ENCODE measurements at places on chromosomes 7 and 10.

- no peaks in the 10 kb centered on the region for H3K27me3 ChIP-seq
- no peak for DNase-seq
- H3K4me3 ChIP-seq, result no peak overlapping the region
- peaks cover 27% of the 10 kb centered on the region for H3K4me1 ChIP-seq
- no peak overlapping the region for H3K27ac ChIP-seq
These were observed 18.2 kb downstream of the CYP17A1 start for GRCh38 chr10:102819054-102819453.

DNA sequence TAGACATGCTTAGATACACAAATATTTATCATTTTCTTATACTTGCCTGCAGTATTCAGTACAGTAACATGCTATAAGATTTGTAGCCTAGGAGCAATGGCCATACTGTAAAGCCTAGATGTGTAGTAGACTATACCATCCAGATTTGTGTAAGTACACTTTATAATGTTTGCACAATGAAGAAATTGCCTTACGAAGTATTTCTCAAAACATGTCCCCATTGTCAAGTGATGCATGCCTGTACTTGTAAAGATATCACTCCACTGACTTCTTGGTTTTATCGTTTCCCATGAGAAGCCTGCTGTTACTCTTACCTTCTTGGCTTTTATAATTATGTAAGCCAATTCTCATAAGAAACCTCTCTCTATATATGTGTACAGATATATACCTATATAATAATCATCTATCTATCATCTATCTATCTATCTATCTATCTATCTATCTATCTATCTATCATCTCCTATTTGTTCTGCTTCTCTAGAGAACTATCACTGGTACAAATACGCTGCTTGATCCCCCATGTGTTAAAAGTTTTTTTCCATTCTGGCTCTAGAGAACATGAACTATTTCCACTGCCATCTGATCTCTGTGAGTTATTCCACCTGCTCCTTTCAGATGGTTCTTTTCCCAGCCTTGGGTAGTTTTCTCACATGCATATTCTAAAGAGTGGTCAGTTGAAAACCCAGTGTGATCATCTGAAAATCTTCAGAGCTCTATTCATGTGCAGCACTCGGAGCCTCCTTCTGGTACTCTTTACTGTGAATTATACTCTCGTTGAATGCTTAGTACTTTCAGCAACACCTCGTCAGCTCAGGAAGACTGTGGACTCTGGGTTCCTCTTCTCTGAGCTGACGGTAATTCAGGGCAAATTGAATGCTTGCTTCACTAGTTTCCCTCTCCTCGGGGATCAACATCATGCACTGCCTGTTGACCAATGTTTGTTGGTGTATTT, 14.5 kb upstream of the VCL start:
- no peaks in the 10 kb centered on the region for H3K27me3 ChIP-seq
- no peak overlapping the region for H3K4me3 ChIP-seq
- H3K36me3 ChIP-seq, result no peaks in the 10 kb centered on the region
- no peak overlapping the region for H3K27ac ChIP-seq

DNA sequence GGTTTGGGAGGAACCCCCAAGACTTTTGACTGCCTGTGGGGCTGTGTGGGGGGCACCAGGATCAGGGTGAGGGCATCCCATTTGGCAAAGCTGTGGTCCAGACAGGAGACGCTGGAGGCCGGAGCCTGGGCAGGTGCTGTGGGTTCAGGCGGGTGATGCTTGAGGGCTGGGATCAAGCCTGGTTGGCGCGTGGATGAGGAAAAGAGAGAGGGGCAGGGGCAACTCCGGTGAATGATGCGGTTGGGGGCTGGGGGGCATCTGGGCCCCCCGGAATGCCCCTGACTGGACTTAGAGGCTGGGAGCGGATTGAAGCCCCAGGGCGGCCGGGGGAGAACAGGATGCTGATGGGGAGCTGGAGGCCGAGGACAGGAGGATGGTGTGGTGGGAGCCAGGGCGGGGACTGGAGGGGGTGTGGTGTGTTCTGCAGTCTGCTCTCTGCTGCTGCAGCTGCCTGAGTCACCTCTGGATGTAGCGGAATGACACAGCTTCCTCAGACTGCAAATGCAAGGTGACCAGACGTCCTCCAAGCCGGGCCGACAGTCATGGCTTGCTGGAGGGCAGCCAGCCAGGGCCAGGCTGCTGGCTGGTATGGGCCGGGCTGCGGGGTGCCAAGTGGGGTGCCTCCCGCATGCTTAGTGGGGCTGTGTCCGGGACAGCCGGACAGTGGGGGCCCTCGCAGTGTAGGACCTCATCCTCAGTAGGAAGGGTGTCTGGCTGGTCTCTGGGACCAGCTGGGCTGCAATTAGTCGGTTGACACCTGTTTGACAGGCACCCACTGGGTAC, 3.2 kb downstream of the MAFK start:
- peak; percentile 33 for DNase-seq
- no peaks in the 10 kb centered on the region for H3K36me3 ChIP-seq
- H3K4me3 ChIP-seq, result peak overlapping the region; percentile 93
- H3K27me3 ChIP-seq, result no peaks in the 10 kb centered on the region
- peak overlapping the region; percentile 98 for H3K27ac ChIP-seq

- H3K4me1 ChIP-seq, result no peaks in the 10 kb centered on the region
- no peaks in the 10 kb centered on the region for H3K27me3 ChIP-seq
- no peak overlapping the region for H3K27ac ChIP-seq
- H3K4me3 ChIP-seq, result no peak overlapping the region
These were observed 13.9 kb downstream of the BUD31 start for GRCh38 chr7:99422625-99423024.

DNA sequence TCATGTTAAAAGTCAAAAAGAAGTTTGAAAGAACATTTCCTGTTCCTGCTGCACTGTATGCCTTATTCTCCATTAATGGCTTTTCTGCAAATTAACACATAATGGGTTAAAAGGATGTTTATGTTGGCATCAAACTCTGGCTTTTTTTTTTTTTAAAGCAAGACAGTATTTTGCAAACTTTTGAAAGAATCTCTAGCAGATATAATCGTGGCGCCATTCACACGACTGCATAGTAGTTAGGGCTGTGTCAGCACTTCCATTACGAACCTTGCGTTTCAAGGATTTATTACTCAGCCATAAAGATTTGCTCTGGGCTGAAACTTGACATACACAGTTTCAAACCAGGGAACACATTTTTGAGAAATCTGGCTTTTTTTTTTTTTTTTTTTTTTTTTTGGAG, 207.8 kb downstream of the DYNC1I1 start:
- DNase-seq, result no peak
- H3K27me3 ChIP-seq, result no peaks in the 10 kb centered on the region
- no peaks in the 10 kb centered on the region for H3K4me1 ChIP-seq
- no peak overlapping the region for H3K4me3 ChIP-seq

DNA sequence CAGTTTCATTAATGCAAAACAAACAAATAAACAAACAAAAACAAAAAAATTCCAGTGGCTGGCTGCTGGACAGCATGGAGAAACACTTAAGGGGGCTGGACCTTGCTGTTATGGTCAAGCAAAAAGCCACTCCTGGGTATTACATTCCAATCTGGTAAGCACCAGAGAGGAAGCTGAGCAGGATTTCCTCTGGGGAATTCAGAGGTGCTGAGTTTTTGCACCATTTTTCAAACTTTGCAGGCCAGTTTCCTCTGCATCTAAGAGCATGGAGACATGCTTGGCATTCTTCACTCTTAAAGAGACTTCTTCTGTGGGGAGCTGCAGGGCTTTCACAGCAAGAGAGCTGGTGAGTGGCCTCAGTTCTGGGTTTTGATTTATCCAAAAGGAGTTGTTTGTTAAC, 84.5 kb downstream of the FZD1 start:
- H3K27me3 ChIP-seq, result no peaks in the 10 kb centered on the region
- H3K36me3 ChIP-seq, result no peaks in the 10 kb centered on the region
- H3K27ac ChIP-seq, result no peak overlapping the region
- no peaks in the 10 kb centered on the region for H3K4me1 ChIP-seq

- no peak overlapping the region for H3K4me3 ChIP-seq
- no peak for DNase-seq
- H3K27ac ChIP-seq, result no peak overlapping the region
- H3K27me3 ChIP-seq, result no peaks in the 10 kb centered on the region
- H3K36me3 ChIP-seq, result no peaks in the 10 kb centered on the region
These were observed 32.0 kb downstream of the EXOC6 start for GRCh38 chr10:92880233-92880861.

GRCh38 chr7:129896568-129897382, 56.0 kb downstream of the UBE2H start:
- H3K27ac ChIP-seq, result no peak overlapping the region
- H3K4me3 ChIP-seq, result no peak overlapping the region
- H3K27me3 ChIP-seq, result no peaks in the 10 kb centered on the region
- no peaks in the 10 kb centered on the region for H3K36me3 ChIP-seq

DNA sequence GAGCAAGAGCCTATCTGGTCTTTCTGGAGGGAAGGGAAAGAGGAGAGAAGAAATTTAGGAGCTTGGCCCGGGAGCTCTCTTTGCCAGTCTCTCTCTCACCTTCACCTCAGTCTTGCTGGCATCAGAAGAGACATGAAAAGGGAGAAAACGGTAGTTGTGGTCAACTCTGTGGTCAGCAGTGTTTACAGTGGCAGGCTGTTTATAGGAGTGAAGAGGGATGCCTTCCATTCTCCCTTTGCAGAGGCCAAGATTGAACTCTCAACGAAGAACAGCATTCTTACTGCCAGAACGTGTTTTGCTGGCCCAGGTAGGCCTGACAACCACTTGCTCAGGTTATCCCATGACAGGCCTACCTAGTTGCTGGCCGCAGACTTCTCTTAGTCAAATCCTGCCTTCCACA, 133.3 kb downstream of the CCDC3 start:
- H3K27ac ChIP-seq, result no peak overlapping the region
- no peaks in the 10 kb centered on the region for H3K27me3 ChIP-seq
- no peak for DNase-seq
- no peaks in the 10 kb centered on the region for H3K4me1 ChIP-seq
- no peak overlapping the region for H3K4me3 ChIP-seq

- H3K27ac ChIP-seq, result no peak overlapping the region
- no peak overlapping the region for H3K4me3 ChIP-seq
- H3K27me3 ChIP-seq, result no peaks in the 10 kb centered on the region
- no peaks in the 10 kb centered on the region for H3K4me1 ChIP-seq
These were observed 35.9 kb downstream of the CCDC3 start for GRCh38 chr10:12965571-12965970.

DNA sequence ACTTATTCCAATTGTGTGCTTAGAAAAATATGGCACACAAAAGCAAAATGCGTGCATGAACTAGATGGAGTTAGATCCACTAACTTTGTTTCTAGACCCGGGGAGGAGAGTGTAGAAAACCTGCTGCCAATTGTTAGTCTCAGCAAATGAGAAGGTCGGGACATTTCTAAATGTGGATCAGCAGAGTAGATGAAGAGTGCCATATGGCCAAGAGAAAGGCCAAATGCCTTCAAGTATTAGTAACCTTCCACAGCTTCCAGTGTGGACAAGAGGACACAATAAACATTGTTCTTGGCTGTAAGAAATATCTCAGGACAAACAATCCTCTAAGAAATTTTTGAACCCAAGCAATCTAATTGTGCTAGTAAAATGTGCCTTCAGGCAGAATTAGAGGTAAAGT, 690.3 kb downstream of the REEP3 start:
- no peaks in the 10 kb centered on the region for H3K27me3 ChIP-seq
- no peaks in the 10 kb centered on the region for H3K36me3 ChIP-seq
- no peak overlapping the region for H3K27ac ChIP-seq
- H3K4me3 ChIP-seq, result no peak overlapping the region
- DNase-seq, result no peak
- no peaks in the 10 kb centered on the region for H3K4me1 ChIP-seq

- H3K27ac ChIP-seq, result no peak overlapping the region
- no peaks in the 10 kb centered on the region for H3K36me3 ChIP-seq
- no peak overlapping the region for H3K4me3 ChIP-seq
- DNase-seq, result no peak
- H3K4me1 ChIP-seq, result no peaks in the 10 kb centered on the region
These were observed 156.8 kb upstream of the PHYHIPL start for GRCh38 chr10:59019603-59020002.

DNA sequence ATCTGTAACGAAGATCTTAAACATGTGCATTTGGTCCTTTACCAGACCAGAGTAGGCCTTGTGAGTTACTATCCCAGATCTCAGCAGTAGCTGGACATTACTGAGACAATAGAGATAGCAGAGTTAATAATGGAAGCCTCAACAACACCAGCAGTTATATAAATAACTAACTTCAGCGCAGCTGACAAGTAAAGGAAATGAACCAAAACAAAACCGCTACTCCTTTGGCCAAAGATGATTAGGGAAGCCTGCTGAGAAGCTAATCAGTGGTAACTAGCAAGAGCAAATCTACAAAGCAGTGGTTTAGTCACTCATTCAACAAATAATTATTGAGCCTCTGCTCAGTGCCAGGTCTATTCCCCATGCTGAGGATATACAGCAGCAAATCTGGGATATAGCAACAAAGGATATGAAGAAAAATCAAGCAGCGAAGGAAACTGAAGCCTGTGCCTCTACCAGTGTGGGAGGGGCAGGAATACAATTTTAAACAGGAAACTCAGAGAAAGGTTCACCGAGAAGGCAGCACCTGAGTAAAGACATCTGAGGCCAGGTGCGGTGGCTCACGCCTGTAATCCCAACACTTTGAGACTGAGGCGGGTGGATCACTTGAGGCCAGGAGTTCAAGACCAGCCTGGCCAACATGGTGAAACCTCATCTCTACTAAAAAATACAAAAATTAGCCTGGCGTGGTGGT, 103.6 kb downstream of the ELMO1 start:
- peak; percentile 43 for DNase-seq
- H3K4me3 ChIP-seq, result no peak overlapping the region
- no peaks in the 10 kb centered on the region for H3K27me3 ChIP-seq
- H3K4me1 ChIP-seq, result peaks cover 15% of the 10 kb centered on the region

- DNase-seq, result no peak
- no peak overlapping the region for H3K4me3 ChIP-seq
- no peaks in the 10 kb centered on the region for H3K27me3 ChIP-seq
These were observed 239.7 kb upstream of the KLF6 start for GRCh38 chr10:4024516-4025245.

DNA sequence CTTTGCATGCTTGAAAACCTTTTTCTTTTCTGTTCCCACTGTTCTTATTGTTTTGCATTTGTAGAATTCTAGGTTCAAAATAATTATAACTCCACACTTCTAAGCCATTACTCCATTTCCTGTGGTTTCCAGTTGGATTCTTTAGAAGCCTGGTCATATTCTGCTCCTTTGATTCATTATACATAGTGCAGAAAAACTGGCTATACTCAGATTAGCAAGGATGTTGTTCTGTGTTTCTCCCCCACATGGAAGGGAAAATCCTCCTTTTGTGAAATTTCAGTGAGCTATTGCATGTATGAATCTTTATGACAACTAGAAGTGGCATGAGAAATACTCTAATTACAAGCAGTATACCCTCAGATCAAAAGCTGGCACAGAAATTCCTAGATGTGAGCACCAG, 79.5 kb downstream of the SLC13A1 start:
- no peaks in the 10 kb centered on the region for H3K4me1 ChIP-seq
- H3K27me3 ChIP-seq, result no peaks in the 10 kb centered on the region

GRCh38 chr7:74380720-74381119, 73.0 kb upstream of the GTF2IRD1 start:
- no peaks in the 10 kb centered on the region for H3K27me3 ChIP-seq
- no peak overlapping the region for H3K4me3 ChIP-seq
- no peak overlapping the region for H3K27ac ChIP-seq
- H3K36me3 ChIP-seq, result no peaks in the 10 kb centered on the region
- H3K4me1 ChIP-seq, result no peaks in the 10 kb centered on the region

- no peak overlapping the region for H3K27ac ChIP-seq
- H3K4me3 ChIP-seq, result no peak overlapping the region
- no peaks in the 10 kb centered on the region for H3K36me3 ChIP-seq
These were observed 54.7 kb downstream of the CHRM2 start for GRCh38 chr7:136923111-136923667.

GRCh38 chr7:132245539-132245938, 330.7 kb downstream of the PLXNA4 start:
- H3K27ac ChIP-seq, result no peak overlapping the region
- H3K4me3 ChIP-seq, result no peak overlapping the region
- H3K36me3 ChIP-seq, result no peaks in the 10 kb centered on the region
- no peaks in the 10 kb centered on the region for H3K27me3 ChIP-seq
- H3K4me1 ChIP-seq, result no peaks in the 10 kb centered on the region
